ENCODE measurements at places on chromosomes 3 and 15.

- no peak for DNase-seq
Observed at GRCh38 chr3:143210141-143210540, 90.6 kb downstream of the CHST2 start.

GRCh38 chr15:78397382-78397781 is 40.6 kb upstream of the IREB2 start:
- DNase-seq = no peak

GRCh38 chr3:14377838-14378169 is 24.6 kb upstream of the SLC6A6 start:
- DNase-seq = peak; percentile 13

GRCh38 chr15:42066764-42067415 is 27.5 kb downstream of the PLA2G4D start:
- DNase-seq = no peak

DNA sequence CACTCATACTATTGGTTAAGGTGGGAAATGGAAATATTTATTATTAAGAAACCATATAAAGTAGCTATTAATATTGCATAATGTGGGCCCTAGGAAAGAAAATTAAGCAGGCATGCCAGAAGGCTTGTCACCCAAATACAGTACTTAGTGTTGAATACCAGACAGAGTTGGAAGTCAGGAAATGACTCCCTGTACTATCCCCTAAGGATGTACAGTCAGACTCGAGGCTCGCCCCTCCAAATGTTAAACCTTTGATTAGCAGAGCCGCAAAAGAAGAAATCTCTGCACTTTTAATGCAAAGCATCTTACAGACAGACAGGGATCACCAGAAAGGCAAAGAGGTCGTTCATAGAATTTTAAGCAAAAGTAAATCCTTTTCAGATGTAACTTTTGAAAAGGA is 11.3 kb upstream of the RBSN start:
- DNase-seq = no peak

DNA sequence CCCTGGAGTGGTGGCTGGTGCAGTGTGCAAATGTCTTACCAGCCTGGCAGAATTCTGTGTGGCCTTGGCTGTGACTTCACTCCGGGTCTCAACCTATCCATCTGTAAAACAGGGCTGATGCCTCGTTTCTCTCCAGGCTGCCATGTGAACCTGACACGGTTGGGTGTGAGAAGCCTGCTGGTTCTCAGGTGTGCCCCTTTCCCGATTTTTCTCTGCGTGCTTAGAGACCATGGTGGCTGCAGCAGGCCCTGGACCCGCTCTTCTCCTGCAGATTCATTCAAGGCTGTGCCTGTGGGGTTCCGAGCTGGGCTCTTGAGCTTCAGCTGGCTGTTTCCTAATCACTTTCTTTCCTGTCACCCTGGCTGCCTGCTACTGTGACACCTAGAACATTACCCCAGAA is 38.9 kb downstream of the EEFSEC start:
- no peak for DNase-seq

DNA sequence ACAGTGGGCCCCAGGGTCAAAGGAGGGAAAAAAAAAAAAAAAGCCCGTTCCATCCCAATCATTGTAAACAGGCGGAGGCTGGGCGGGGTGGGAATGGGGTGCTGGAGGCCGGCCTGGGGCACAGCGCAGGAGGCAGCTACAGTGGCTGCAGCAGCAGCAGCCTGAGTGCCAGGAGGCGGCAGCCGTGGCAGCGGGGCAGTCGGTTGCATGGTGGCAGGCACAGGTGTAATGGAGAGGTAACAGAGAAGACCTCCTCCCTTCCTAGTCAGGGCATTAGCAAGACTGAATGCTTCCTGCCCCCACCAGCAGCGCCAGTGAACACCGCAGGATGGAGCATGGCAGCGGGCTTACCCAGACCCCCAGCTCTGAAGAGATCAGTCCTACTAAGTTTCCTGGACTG is 279.1 kb upstream of the TTC14 start:
- DNase-seq = no peak

- no peak for DNase-seq
Observed at GRCh38 chr3:30544812-30545211, 61.6 kb upstream of the TGFBR2 start.

- DNase-seq = peak; percentile 12
Observed at GRCh38 chr3:123067689-123068600, 1.1 kb downstream of the PDIA5 start.

GRCh38 chr3:106305127-106305526 is 436.3 kb upstream of the CBLB start:
- no peak for DNase-seq

GRCh38 chr3:94323596-94323995 is 260.7 kb downstream of the NSUN3 start:
- DNase-seq = no peak

DNA sequence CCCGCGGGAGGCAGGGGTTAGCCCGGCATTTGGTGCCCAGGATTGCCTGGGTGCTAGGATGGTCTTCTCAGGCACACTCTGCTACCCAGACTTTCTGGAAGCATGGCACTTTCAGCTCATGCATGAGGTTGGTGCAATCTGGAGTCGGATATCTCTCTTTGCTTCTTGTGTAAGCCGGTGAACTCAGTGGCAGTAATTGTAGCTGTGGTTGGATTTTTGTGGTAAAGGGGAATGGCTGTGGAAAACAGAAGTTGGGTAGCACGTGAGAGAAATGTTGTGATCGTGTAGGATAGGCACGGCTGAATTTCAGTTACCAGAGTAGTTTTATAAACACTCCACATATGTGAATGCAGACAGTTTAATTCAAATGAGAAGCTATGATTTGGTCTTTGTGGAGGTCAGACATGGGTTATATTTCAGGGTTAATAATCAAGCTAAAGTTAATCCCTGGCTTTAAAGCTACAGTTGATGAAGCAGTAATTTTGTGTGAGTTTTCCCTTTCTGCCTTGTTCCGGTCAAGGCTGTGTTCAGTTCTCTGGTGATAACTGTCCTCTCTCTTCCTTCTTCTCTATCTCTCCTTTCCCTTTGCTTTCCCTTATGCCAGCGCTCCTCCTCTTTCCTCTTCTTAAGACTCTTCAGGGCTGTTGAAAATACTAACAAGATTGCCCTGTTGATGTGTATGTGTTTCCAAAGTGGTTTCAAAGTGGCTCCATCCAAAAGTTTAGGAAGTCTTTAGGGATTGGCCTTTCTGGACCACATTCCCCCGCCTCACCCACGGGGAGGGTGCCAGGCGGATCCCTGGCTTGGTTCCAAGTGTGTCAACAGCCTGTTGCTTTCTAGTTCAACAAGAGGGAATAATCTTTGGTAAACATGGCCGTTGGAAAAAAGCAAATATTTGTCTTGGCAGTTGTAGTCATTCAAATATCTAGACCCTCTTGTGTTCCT is 404.6 kb upstream of the C2CD4B start:
- no peak for DNase-seq

- DNase-seq = no peak
Observed at GRCh38 chr15:70629735-70630273, 133.6 kb downstream of the UACA start.

GRCh38 chr3:13220991-13221390 is 147.8 kb upstream of the IQSEC1 start:
- DNase-seq = no peak

GRCh38 chr3:43203022-43203421 is 83.3 kb upstream of the SNRK start:
- DNase-seq = no peak

DNA sequence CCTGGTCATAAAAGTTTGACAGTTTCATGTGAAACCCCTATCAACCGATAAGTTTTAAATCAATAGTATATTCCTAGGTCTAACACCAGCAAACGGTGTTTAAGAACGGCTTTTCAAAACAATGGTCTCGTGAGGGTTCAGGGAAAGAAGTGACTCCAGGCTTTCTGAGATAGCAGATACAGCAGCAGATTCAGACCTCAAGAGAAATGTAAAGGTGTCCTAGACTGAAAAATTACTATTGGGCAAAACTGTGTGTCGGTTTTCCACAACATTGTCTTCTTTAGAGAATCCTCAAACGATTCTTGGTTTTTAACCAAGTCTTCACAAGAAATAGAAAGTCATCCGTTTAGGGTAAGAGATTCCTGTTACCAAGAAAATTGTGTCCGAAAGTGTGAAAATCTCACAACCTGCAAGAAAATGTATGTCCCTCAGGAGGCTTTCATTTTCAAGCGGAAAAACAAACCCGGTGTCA is 1.2 kb downstream of the SETD2 start:
- DNase-seq = no peak

DNA sequence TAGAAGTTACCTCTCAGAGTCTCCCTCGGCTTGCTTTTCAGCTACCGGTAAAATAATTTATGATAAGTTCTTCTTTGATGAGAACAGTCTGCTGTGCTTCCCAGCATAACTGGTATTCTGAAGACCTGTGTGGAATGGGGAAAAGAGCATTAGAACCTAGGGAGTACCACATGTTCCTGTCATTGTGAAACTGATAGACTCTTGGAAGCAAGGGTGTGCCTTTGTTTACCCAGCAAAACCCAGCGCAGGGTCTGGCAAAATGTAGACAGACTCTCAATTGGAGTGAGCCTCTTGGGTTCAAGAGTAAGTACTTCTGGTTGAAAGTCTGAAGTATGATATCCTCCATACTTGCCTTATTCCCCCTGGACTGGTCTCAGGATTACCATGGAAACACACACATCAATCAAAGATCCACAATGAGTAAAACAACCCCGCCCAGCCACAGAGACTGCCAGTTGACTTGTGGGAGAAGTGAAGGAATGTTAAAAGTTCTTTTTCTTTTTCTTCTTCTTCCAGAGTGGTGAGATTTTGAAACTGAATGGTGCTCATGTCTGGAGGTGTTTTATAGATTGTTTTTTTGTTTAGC is 652.4 kb upstream of the NAALADL2 start:
- DNase-seq = no peak

DNA sequence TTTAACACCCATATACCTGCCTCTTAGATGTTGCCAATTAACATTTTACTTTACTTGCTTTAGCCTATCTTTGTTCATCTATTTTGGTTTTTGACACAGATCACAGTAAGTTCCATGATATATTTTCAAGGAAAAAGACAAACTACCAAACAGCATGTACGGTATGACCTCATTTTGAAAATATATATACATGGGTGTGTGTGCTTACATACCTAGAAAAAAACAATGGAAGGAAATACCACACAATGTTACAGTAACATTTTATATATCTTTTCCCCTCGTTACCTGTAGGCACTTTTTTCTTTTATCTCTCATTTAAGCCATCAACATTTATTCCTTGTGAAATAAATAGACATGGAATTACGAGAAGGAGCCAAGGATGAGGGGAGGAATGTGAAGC is 170.0 kb downstream of the FOXP1 start:
- no peak for DNase-seq

DNA sequence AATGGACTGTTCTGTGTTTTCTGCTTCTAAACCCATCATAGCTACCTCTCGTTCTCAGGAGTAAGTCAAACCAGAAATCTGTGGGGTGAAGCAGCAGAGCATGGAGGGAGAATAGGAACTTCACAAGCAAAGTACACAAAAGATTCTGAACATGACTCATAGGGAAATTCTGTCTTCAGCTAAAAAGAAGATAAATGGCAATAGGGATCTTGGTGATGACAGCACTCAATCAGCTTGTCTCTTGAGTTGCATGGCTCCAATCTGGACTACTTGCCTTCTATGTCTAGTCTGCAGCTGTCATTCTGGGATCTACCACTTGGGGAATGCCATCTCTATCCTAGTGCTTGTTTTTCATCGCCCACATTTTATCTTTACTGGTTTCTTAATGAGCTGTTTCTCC is 13.5 kb upstream of the GRAMD1C start:
- DNase-seq = no peak

DNA sequence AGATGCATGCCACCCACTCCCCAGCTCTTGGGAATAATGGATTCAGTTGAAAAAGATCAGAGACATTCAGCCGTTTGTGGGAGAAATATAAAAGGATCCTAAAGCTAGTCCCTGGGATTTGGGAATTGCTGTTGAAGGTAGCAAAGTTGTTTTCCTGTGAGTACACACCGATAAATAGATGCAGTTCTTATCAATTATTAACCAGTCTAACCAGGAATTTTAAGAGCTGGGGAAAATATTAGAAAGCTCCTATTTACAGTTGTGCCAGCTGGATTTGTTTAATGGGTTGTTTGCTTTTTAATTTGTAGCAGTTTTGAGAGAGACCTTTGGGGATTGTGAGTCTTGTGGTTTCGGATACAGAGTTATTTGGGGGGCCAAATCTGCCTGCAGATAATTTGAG is 44.2 kb upstream of the SKOR1 start:
- no peak for DNase-seq

DNA sequence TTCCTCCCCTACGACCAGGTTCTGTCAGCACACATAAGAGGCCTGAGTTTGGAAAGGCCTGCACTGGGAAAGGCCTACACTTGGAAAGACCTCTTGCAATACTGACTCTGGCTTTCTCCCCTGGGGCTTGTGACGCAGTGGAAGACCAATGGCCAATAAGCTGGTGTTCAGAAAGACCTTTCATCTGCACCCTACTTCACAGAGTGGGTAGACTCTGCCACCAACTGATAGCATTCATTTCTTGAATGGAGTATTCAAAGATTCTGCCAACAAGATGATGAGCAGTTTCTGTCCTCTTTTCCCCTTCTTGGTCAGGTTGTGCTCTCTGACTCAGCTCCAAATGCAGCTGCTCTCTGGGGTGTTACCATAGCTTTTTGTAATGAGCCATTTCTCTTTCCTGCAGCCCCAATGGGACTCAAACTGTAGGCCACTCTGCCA is 48.8 kb downstream of the TIPARP start:
- no peak for DNase-seq

GRCh38 chr3:178645503-178645902 is 109.3 kb downstream of the KCNMB2 start:
- no peak for DNase-seq

DNA sequence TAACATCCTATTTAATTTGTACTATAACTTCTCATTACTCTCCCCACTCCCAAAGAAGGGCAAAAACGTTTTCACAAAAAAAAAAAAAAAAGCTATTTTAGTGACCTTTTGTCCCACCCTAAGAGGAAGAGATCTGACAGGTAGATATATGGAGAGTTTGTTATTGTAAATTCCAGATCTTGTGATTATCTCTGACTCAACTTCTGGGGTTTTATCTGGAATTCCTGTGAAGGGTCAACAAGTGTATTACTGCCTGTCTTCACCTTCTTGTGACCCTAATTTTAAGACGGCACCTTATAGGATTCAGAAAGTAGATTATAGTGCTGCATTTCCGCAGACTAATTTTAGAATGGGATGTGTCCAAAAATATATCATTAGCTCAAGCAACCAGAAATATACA is 205.9 kb upstream of the CDIN1 start:
- no peak for DNase-seq

Measured in stimulated activated CD8-positive, alpha-beta memory T cell treated with anti-CD3 and anti-CD28 coated beads, Interleukin-7, amount 100 ng/mL, for 48 hours (primary cell).